CD4-positive, alpha-beta T cell (primary cell): ENCODE measurements at places on chromosomes 4 and X.

DNA sequence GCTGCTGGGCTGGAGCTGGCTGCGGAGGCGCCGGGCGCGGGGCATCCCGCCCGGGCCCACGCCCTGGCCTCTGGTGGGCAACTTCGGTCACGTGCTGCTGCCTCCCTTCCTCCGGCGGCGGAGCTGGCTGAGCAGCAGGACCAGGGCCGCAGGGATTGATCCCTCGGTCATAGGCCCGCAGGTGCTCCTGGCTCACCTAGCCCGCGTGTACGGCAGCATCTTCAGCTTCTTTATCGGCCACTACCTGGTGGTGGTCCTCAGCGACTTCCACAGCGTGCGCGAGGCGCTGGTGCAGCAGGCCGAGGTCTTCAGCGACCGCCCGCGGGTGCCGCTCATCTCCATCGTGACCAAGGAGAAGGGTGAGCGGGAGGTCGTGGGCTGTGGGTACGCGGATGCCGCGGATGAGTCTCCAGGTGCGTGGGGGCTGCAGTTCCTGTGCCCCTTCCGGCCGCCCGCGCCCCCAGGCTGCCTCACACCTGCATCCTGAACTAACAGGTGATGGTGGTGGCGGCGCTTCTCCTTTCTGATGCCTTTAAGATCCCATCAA is 499 bp downstream of the CYP2U1 start:
- DNase-seq, result no peak

DNA sequence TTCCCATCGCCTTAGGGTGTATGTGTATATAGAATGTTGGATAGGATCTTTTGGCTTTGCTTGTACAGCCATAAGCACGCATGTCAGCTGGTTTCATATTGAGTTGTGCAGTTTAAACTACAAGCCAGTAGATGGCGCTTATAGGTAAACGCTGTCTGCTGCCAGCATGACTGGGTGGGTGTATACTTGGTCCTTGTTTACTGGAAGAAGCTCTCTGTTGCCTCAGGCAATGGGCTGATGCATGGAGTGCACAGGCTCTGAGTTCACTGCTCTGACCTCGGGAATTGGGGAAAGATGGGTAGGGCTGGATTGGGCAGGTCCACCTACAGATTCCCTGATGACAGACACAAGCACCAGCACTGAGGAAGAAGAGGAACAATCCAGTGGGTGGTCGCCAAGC is 831.5 kb downstream of the STIM2 start:
- no peak for DNase-seq

GRCh38 chr4:162101337-162101736 is 62.5 kb downstream of the FSTL5 start:
- DNase-seq, result no peak

- no peak for DNase-seq
Observed at GRCh38 chrX:132393485-132393884, 95.4 kb downstream of the MBNL3 start.

- DNase-seq, result no peak
Observed at GRCh38 chr4:155529716-155530115, 136.9 kb upstream of the GUCY1A1 start.

DNA sequence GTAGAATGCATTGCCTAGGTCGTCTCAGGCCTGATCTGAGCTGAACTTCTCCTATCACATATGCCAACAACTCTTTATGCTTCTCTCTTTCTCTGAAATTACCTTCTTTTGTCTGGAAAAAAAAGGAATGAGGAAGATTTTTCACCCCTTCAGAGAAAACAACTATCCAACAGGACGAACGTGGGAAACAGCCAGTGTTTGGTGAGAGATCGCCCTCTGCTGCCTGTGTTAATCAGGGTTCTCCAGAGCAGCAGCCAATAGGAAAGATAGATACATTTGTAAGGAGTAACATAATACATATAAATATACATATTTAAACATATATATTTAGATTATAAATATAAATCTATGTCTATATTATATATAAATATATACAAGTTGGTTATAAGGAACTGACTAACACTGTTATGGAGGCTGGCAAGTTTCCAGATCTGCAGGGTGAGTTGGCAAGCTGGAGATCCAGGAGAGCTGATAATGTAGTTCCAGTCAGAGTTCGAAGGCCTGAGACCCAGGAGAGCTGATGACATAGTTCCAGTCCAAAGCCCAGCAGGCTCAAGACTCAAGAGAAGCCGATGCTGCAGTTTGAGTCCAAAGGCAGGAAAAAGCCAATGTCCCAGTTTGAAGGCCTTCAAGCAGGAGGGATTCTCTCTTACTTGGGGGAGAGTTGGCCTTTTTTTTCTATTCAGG is 13.3 kb downstream of the CETN2 start:
- no peak for DNase-seq

- DNase-seq, result no peak
Observed at GRCh38 chr4:151569650-151570049, 160.7 kb downstream of the FHIP1A start.

- DNase-seq, result no peak
Observed at GRCh38 chrX:148947399-148947975, 447.1 kb downstream of the AFF2 start.

DNA sequence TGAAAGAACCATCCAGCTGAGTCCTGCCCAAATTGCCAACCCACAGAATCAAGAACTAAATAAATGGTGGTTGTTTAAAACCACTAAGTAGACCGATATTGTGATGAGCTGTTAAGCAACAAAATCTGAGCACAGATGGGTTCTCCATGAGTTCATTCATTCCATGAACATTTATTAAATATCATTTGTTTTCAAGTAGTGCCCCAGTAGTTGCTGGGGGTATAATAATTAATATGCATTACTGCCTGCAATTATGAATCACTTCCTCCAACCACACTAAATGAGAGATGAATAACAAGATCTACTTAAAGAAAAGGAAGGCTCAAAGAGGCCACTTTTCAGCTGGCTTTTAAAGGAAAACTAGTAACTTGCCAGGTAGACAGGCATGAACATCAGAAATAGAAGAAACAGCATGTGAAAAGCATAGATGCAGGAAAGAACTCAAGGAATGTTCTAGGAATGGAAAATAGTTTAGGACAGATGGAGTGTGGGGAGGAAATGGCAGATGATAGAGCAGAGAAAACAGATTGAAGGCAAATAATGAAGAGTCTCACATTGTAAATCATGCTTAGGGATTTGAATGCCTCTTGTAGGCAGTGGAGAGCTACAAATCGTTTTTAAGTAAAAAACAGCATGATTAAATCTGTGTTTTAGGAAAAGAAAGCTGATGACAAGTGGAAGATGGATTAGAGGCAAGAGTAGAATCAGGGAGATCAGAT is 641.7 kb upstream of the DIPK2B start:
- DNase-seq, result no peak

GRCh38 chrX:23790155-23790497 is 7.2 kb downstream of the SAT1 start:
- DNase-seq, result no peak

DNA sequence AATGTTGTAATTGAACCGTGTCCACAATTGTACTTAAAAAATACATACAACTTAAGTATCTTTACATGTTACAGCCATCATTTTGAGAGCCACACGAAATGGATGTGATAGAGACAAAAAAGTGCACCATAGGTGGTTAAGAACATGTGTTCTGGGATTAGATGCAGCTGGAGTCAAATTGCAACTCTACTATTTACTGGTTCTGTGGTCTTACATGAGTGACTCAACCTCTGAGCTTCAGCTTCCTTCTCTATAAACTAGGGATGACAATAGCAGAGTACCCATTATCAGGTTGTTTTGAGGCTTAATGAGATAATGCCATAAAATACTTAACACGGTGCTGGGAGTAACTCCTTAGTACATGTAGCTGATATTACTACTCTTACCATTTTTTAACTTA is 130.4 kb downstream of the IDS start:
- no peak for DNase-seq

- DNase-seq, result no peak
Observed at GRCh38 chr4:174874898-174875297, 43.3 kb upstream of the ADAM29 start.

DNA sequence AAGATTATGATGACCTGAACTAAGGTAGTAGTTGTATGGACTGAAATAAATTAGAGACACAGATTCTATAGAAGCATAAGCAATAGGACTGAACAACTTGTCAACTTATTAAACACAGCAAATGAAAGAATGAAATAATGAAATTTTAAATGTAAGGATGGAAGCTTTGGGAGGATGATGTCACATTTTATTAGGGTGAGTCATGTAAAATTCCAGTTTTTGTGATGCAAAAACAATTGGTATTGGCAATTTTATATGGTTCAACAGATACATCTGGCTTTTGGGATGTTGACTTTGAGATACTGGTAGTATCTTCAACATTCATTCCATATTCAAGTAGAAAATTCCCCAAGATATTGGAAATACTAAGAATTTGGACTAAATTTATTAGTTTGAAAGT is 72.7 kb upstream of the IL15 start:
- no peak for DNase-seq

- no peak for DNase-seq
Observed at GRCh38 chrX:9351126-9351525, 113.7 kb upstream of the TBL1X start.

GRCh38 chrX:101164766-101165590 is 54.6 kb upstream of the DRP2 start:
- DNase-seq, result no peak

DNA sequence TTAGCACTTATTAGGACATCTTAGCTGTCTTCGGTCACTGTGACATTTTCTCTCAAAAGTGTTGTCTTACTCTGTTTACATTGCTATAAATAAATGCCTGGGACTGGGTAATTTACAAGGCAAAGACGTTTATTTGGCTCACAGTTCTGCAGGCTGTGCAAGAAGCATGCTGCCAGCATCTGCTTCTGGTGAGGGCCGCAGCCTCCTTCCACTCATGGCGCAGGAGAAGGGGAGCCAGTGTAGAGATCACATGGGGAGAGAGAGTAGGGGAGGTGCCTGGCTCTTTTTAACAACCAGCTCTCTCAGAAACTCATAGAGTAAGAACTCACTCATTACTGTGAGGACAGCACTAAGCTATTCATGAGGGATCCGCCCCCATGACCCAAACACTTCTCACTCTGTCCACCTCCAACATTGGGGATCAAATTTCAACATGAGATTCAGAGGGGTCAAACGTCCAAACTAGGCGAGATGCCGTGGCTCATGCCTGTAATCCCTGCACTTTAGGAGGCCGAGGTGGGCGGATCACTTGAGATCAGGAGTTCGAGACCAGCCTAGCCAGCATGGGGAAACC is 43.5 kb upstream of the HERC6 start:
- no peak for DNase-seq

- no peak for DNase-seq
Observed at GRCh38 chr4:34534916-34535315, 1709.4 kb downstream of the ARAP2 start.

DNA sequence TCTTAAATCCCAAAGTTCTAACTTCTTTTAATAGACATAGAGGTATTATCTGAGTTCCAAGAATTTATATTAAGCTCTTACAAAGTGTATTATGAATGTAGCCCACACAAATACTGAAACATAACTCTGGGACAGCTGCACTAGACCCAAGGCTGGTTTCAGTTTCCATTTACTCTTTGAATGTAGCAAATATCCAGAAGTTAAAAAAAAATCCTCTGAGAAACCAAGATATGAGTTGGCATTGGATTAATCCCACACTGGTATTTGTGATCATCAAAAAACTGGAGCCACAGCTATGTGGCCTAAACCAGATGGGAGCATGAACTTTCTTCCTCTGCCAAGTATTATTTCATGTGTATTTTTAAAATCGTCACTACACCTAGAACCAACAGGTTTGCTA is 23.6 kb upstream of the SMPX start:
- no peak for DNase-seq

DNA sequence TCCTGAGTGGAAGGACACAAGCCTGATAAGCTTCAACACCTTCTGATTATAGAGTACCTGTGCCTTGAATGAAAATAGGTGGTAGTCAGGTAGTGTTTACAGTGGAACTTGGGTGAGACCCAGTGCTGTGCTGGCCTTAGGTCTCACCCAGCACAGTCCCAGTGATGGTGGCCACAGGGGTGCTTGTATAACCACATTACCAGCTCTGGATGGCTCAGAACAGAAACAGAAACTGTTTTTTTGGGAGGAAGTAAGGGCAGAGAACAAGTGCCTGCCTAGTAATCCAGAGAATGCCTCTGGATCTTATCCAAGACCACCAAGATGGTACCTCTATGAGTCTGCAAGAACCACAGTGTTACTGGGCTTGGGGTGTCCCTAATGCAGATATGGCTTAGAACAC is 171.5 kb upstream of the DIPK2B start:
- no peak for DNase-seq

DNA sequence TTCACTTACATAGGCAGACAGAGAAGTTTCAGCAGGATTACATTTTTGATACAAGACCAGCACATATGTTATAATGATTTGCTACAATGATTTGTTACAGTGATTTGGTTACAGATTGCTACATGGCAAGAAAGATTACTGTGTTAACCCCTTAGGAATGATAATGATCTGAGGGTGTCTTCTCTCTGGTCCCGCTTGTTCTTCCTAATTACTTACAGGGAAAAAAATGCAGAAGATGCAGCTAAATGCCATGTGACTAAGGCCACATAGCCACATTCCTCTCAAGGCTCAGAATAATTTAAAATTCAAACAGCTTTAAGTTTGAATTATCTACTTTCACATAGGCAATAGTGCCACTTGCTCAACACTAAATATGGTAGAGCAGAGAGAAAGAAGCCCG is 9.7 kb upstream of the LAP3 start:
- DNase-seq, result no peak

GRCh38 chrX:8803326-8803725 is 2.1 kb upstream of the FAM9A start:
- no peak for DNase-seq

- DNase-seq, result no peak
Observed at GRCh38 chrX:37986893-37987292, 19.5 kb upstream of the SYTL5 start.

GRCh38 chr4:104465201-104465600 is 29.5 kb downstream of the CXXC4 start:
- no peak for DNase-seq

DNA sequence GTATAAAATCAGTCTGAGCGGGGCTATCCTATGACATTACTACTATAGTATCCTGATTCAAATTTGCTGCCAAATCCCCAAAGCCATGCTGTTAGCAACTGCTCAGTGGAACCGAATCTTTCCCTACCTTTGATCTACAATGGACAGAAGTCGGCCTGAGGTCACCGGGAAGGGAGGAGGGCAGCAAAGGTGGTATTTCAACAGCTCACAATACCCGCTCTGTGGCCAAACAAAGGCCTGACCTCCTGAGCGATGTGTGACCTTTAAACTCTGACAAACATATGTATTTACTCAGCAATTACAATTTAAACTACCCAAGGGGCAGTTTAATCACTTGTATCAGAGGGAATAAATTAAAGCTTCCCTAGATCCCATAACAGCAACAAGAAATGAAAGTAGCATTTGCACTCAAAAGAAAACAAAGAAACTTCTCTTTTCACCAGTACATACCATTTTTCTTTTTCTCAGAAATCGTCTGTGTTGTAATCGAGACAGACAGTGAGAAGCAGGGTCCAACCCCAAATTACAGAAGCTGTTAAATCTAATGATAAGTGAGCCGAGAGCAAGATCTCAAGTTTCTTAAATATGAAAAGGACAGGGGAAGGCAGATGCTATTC is 11.6 kb upstream of the TMEM128 start:
- no peak for DNase-seq
